A172 (cell line): ENCODE measurements at places on chromosomes 7 and 10. TPM values are rescaled to one million over a fixed set of nuclear protein-coding genes. Genes with fewer than 3 reads are reported as not detected.

- DNase-seq: no peak
Measured at GRCh38 chr7:30923774-30924413, 12.2 kb downstream of the AQP1 start.

- no peak for DNase-seq
Measured at GRCh38 chr10:103394180-103394579, 2.1 kb downstream of the ATP5MK start.

- DNase-seq: no peak
Measured at GRCh38 chr10:109919220-109919619, 4.1 kb downstream of the XPNPEP1 start.

- DNase-seq: peak; percentile 3
Measured at GRCh38 chr7:105198223-105198622, 184.2 kb downstream of the KMT2E start.

GRCh38 chr7:120091807-120092206, 181.2 kb upstream of the KCND2 start:
- no peak for DNase-seq

DNA sequence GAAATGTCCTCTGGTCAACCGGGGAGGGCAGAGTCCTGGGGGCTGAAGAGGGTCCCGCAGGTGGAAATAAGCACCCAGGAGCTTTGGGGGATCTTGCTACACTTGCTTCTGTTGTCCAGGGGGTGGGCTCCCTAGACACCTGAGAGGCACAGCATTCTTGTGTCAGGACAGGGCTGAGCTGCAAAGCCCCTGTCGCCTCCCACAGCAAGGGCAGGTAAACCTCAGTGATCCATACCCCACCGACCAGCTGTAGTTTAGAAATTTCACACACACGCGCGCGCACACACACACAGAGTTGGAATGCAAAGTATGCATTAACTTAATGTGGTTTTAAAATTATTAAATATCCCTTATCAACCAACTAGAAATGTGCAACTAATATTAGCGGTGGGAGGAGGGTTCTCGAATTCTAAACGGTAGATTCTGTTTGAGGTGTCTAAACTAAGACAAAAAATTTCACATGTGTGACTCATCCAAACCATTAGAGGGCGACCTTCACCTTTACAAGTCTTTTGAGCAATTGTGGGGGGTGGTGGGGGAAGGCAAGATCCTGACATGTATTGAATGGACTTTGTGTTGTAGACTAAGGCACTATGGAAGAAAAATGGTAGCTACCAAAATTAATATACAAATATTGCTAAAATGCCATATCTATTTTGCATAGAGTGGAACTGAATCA, 34.3 kb upstream of the PTF1A start:
- DNase-seq: peak; percentile 42

DNA sequence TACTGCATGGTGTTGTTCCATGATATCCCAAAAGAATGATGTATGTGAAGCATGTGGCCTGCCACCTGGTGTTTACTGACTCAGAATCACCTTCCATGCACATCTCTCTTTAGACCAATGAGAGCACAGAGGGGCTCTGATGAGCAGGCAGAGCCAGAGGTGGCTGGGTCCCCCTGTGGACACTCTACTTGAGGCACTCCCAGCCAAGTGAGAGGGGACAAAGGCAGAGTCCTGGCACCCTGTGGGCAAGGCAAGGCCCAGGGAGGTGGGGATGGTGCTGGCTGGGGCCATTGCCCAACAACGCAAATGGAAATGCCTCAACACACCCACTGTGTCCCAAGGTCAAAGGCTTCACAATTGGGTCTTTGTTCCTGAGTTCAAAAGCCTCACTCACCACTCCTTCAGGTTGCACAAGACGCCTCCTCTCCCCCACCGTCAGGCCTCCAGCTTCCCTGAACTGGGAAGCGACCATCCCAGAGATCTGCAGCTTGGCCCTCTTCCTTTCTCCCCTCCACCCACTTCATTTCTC, 164.6 kb downstream of the NEURL1 start:
- DNase-seq: no peak

- DNase-seq: peak; percentile 14
Measured at GRCh38 chr7:17462131-17462631, 163.7 kb downstream of the AHR start.

DNA sequence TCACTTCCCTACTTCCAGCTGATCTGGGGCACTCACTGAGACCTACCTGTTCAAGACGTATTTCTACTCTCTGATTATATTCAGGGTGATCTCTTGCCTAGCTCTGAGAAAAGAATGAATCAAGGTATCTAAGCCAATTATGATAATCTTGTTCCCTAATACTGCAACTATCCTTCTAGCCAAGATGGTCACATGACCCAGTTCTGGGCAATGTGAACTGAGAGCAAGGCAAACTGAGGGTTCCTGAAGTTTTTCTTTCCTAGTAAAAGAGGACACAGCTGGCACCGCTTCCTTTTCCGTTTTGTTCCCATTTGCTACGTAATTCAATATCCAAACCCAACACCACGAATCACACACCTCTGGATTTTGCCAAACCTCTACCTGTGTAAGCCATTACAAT, 5.9 kb upstream of the GPAM start:
- no peak for DNase-seq

GRCh38 chr7:157488281-157488680, 151.5 kb downstream of the DNAJB6 start:
- DNase-seq: no peak

DNA sequence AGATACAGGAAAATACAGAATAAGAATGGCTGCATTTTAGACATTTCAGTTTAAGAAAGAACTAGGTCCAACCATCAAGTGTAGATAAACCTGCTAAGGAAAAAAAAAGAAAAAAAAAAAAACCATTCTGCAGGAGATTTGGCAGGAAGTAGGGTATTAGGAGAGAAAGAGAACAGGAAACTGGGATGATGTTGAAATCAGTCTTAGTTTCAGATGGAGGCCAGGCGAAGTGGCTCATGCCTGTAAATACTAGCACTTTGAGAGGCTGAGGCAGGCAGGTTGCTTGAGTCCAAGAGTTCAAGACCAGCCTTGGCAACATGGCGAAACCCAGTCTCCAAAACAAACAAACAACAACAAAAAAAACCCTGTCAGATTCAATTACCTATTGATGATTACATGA, 120.2 kb downstream of the RAB11FIP2 start:
- no peak for DNase-seq

DNA sequence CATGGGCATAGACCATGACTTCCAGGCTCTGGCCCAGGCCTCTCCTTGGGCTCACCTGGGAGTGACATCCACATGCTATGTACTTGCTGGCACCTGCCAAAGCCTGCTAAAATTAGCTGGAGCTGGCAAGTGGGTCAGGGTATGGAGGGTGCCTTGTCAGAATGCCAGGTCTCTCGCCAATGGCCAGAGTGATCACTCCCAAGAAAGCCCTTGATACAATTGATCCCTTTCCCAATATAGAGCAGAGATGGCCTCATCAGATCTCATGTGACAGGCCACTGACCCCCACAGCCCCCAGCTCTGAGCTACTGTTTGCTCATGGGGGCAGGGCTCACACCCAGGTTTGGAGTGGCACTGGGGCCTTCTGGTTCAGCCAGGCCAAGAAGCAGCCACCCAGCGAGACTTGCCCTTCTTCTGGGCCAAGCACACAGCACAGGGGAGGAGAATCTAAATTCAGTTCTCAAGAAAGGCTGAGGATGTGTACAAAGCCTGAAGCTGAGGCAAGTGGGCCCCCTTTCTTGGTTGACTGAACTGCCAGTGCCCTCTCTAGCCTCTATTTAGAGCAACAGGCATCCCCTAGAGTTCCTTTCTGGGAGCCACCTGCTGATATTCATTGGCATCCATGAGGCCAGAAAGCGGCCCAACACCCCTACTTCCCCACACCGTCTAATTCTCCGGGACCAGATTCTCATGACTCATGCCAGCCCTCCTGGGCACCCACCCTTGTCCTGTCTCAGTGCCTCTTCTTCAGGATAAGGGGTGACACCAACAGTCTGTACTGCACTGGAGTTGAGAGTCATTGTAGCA, 18.9 kb upstream of the MYL7 start:
- DNase-seq: no peak

GRCh38 chr7:68958571-68958970, 639.7 kb upstream of the AUTS2 start:
- no peak for DNase-seq

The GFRA1 gene
- 21.3 and 38.0 TPM in 2 replicates for total RNA-seq

The MSMB gene
- not detected in 2 replicates for total RNA-seq

The CCDC146 gene
- 0.46 and 1.2 TPM in 2 replicates for total RNA-seq

The SFTPA1 gene
- 1.1 TPM in 1 of 2 replicates, not detected in the other for total RNA-seq
